Activated naive CD4-positive, alpha-beta T cell (primary cell): ENCODE measurements at places on chromosomes 16 and 17.
A peak's percentile ranks its signal among the peaks of the same experiment; 100 is the strongest.

- no peak for DNase-seq
Measured at GRCh38 chr17:64611369-64611768, 50.7 kb downstream of the SMURF2 start.

GRCh38 chr16:11094857-11095565 is 150.6 kb downstream of the CLEC16A start:
- no peak for DNase-seq

- DNase-seq = no peak
Measured at GRCh38 chr17:62679866-62680377, 52.5 kb downstream of the MRC2 start.

- no peak for DNase-seq
Measured at GRCh38 chr17:19470530-19471261, 59.7 kb downstream of the RNF112 start.

GRCh38 chr16:68466174-68466573 is 17.9 kb upstream of the SMPD3 start:
- no peak for DNase-seq

DNA sequence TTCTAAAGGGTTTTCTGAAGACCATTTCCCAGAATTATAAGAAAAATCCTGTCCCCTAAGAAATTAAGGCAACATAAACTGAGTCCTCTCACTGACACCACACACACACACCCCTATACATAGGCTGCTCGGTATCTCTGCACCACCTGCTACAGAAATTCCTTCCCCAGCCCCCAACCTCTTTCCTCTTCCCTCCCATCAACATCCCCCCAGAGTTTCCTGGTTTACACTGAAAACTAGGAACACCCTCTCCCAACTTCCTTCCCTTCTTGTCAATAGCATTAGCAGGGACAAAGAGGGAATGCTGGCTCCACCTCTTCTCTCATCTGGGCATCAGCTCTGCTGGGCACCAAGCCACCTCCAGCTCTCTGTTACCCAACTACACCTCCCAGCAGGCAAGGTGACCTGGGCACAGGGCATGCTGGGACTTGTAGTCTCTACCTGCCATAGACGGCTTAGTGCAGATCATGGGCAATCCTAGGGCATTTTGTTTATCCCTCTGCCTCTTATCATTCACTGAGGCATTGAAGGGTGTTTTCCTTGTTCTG is 15.7 kb downstream of the CAVIN1 start:
- DNase-seq = peak; percentile 44

DNA sequence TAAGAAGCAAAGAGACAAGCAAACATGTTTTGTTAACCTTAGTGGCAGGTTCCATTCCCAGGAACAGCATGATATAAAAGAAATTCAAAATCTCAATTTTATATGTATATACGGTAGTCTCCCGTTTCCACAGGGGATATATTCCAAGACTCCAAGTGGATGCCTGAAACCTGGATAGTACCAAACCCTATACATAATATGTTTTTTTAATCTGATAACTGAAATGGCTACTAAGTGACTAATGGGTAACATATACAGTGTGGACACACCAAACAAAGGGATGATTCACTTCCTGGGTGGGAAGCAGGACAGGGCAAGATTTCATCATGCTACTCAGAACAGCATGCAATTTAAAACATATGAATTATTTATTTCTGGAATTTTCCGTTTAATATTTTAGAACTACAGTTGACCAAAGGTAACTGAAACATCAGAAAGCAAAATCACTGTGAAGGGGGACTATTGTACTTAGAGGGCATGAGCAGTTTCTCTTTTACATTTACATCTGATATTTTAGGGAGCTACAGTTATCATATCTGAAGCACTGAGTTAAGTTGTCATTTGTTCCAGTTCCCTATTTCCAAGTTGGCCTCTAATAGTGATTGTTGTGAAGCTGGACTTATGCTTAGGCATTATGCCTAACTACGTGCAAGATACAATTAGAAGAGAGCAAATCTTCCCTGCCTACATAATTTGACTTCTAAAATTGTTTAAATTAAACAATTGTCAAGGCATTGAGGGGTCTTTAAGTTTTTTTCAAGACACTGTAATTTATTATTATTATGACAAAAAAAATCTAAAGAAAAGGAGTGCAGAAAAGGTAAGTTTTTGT is 34.1 kb upstream of the ABCA6 start:
- DNase-seq = no peak

DNA sequence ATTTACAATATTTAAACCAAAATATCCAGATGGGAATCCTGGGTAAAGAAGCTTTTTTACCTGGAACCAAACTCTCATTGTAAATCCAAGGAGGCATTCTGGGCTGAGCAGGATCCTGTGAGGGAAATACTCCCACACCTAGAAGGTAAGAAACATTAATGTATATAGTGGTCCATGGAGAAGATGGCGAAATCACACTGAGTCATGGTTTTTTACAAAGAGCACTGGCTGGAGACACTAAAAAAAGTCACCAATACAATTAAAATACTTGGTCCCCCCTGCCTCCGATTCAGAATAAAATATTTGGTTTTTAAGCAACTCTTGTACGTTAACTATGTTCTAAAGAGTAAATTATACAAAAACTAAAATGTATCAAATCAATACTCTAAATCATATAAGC is 32.9 kb downstream of the SYNRG start:
- DNase-seq = no peak

GRCh38 chr17:18009609-18010420 is 29.2 kb downstream of the ATPAF2 start:
- no peak for DNase-seq

- DNase-seq = no peak
Measured at GRCh38 chr17:41002814-41003213, 3.1 kb upstream of the KRTAP3-2 start.

GRCh38 chr17:39823407-39824054 is 40.6 kb downstream of the IKZF3 start:
- no peak for DNase-seq

DNA sequence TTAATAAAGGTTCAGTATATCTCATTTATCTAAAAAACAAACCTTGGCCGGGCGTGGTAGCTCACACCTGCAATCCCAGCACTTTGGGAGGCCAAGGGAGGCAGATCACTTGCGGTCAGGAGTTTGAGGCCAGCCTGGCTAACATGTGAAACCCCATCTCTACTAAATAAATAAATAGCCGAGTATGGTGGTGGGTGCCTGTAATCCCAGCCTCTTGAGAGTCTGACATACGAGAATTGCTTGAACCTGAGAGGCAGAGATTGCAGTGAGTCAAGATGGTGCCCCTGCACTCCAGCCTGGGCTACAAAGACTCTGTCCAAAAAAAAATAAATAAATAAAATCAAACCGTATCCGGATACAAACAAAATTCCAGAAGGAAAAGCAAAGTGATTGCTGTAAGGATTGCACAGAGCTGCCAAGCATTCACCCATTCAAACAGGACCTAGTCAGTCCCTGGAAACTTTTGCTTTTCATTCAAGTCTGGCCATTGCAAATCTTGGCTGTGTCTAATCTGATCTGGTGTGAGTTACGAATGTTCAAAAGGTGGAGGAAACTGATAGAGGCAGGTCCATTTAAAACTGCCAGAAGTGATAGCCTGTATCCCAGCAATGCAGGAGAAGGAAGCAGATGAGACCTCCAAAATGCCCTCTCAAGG is 102.5 kb upstream of the CLEC3A start:
- DNase-seq = no peak

- no peak for DNase-seq
Measured at GRCh38 chr16:12617401-12617819, 186.3 kb downstream of the CPPED1 start.
